ENCODE measurements at places on chromosomes 2 and 18.

DNA sequence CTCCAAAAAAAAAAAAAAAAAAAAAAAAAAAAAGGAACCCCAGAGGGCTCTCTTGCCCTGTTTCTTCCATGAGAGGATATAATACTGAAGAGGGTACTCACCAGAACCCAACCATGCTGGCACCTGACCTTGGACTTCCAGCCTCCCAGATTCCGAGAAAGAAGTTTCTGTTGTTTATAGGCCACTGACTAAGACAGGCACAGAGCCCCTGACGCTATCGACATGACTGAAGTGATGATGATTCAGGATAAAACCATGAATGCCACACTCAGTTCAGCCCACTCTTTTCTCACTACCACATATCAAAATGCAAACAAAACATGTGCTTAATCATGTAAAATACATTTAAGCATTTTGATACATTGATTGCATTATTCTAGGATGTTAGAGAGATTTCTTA, 66.1 kb upstream of the CDCA7 start:
- DNase-seq: peak; percentile 25

DNA sequence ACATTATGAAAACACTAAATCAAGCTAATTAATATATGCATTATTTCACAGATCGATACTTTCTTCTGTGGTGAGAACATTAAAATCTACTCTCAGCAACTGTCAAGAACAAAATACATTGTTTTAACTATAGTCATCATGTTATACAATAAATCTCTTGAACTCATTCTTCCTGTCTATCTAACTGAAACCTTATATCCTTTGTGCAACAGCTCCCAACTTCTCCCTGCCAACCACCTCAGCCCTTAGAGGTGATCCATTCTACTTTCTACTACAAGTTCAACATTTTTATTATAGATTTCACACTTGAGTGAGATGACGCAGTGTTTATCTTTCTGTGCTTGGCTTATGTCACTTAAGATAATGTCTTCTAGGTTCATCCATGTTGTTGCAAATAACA, 535.2 kb upstream of the CRIM1 start:
- DNase-seq: no peak

DNA sequence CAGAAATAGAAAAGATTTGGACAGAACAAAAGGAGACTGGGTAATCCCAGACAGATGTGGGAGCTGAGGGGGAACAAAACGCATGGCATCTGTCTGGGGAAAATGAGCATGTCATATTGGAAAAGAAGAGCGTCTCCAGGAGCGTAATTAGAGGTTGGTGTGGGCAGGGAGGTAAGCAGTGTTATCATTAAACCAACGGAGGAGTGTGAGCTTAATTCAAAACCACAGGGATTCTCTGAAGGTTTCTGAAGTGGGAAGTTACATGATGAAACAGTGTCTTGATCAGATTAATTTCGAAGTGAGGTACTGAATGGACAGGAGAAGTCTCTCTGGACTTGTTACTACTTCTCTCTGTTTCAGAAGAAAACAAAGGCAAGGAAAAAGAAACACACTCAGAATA, 53.3 kb downstream of the DTNB start:
- no peak for DNase-seq

GRCh38 chr2:187959821-187960220, 331.9 kb upstream of the GULP1 start:
- DNase-seq: no peak

- no peak for DNase-seq
Measured at GRCh38 chr2:104004821-104005220, 849.1 kb upstream of the POU3F3 start.

- DNase-seq: no peak
Measured at GRCh38 chr18:10899481-10899880, 249.9 kb downstream of the PIEZO2 start.

- DNase-seq: no peak
Measured at GRCh38 chr2:74841641-74842040, 7.7 kb downstream of the HK2 start.

GRCh38 chr2:43129676-43130547, 96.5 kb downstream of the ZFP36L2 start:
- no peak for DNase-seq

DNA sequence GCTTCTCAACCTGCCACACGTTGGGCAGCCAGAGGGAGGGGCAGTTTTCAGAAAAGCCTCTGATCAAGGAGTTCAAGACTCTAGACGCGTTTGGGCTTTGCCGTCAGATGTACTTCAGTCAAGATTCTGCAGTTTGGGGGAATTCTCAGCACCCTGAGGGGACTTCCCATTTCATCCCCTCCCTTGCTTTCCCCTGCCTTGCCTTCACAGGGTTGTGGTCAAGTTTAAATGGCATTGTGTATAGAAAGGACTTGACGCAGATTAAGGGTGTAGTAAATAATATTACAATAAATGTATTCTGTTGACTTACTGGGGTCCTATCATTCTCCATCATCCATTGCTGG, 198.3 kb upstream of the NABP1 start:
- no peak for DNase-seq

GRCh38 chr2:141341444-141341843, 789.4 kb downstream of the LRP1B start:
- DNase-seq: peak; percentile 78

DNA sequence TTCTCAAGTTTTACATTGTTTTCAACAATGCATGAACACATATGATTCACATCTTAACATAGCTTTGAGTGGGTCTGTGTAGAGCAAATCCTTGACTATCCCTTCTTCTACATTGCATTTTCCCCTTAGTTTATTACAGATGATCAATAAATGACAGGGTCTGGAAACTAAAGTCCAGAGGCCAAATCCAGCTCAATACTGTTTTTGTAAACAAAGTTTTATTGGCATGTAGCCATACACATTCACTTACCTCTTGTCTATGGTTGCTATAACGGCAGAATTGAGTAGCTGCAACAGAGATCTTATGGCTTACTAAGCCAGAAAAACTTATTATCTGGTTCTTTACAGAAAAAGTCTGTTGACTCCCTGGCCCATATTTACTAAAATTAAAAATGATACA, 12.8 kb downstream of the FANCL start:
- no peak for DNase-seq

- peak; percentile 79 for DNase-seq
Measured at GRCh38 chr2:108412995-108413710, 35.4 kb downstream of the SULT1C4 start.

DNA sequence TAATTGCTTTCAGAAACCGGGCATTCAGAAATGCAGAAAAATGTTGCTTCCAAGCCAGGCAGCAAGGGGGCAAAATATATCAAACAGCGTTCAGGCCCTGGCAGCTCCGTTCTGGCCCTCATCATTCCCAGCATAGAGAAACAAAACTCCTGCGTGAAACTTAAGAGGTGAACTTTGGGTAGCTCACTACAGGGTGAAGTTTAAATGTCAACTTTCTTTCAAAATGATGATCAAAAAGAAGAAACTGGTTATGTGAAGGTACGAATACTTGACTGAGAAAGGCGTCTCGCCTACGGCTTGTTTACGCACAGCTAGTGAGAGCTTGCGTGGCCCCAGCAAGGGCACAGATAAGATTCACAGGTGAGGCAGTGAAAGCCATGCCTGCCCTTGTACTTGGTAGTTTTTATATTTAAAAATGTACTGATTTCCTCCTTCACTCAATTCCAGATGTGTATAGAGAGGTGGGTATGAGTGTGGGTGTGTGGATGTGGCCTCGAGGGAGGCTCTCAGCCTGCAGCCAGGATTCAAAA, 127.5 kb downstream of the NFATC1 start:
- DNase-seq: no peak

DNA sequence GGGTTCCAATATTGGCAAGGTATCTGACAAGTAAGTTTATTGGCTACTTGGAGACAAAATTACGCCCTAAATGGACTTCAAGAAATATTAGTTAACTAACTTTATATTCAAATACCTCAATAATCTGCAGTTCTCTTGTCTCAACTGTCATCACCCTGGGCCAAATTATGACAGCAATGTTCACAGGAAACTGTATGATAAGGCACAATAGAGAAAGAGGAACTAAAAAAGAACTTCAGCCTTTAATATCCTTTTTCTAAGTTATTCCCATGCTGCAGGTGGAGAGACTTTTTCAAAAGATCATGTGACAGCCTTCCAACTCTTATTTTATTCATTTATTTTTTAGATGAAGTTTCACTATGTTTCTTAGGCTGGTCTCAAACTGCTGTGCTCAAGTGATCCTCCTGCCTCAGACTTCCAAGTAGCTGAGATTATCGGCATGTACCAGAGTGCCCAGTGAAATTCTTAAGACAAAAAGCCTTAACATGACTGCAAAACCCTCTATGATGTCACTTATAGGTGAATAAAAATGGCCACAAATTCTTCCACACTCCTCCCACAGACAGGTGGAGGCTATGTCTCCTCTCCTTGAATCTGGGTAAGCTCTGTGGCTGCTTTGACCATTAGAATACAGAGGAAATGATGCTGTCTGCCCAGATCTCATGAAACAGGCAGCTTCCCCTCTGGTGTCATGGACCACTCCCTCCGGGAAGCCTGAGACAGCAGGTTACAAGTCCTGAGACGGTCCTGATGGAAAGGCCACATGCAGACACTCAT, 211.0 kb downstream of the TGIF1 start:
- DNase-seq: no peak

DNA sequence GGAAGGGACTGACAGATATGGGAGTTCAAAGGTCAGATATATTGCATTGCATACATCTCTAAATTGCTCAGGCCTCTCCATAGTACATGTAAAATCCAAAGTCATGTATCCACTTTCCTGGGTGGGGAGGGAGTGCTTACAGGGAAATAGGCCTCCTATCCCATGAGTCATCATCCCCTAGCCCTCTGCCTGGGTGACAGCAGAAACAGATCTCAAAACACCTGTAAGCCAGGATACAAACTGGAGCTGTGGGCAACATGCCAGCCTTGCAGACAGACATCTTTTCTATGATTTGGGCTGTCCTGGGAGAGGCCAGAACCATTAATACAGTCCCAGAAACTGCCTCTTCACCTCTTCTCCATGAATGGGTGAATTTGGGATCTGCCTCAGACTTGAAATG, 4.8 kb downstream of the ALK start:
- no peak for DNase-seq

DNA sequence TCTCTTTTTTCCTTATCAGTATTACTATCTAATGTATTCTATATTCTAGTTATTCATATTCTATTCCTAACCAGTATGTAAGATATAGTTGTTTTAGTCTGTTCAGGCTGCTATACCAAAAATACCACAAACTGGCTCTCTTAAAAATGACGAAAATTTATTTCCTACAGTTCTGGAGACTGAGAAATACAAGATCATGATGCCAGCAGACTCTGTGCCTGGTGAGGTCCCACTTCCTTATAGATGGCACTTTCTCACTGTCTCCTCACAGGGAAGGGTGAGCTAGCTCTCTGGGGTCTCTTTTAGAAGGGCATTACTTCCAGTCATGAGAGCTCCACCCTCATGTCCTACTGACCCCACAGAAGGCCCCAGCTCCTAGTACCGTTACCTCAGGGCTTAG, 4.8 kb upstream of the ARHGAP15 start:
- DNase-seq: no peak

GRCh38 chr2:6069381-6069780, 377.2 kb downstream of the SOX11 start:
- no peak for DNase-seq

GRCh38 chr18:23235860-23236259, 100.6 kb downstream of the CABLES1 start:
- no peak for DNase-seq

DNA sequence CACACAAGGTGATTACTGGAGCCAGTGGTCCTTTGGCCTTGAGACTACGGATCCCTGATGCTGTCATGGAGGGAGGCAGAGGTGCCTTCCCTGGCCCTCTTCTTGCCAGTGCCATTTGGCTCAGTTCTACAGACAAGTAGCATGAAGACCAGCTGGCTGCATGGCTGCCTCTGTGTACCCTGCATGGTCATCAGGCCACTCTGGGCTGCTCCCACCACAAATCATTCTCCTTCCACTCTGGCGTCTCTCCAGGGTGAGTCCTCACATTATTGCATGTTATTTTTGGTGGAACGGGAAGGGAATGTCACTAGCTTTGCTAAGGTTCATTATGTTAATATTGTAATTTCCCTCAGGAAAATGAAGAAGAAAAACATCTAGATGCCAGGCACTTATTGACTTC, 229.8 kb downstream of the VAPA start:
- no peak for DNase-seq

Data from skeletal muscle cell (primary cell).